ENCODE measurements at places on chromosomes 2 and 18.

GRCh38 chr2:160430001-160430344 lies 63.6 kb downstream of the RBMS1 start:
- no peak for DNase-seq

DNA sequence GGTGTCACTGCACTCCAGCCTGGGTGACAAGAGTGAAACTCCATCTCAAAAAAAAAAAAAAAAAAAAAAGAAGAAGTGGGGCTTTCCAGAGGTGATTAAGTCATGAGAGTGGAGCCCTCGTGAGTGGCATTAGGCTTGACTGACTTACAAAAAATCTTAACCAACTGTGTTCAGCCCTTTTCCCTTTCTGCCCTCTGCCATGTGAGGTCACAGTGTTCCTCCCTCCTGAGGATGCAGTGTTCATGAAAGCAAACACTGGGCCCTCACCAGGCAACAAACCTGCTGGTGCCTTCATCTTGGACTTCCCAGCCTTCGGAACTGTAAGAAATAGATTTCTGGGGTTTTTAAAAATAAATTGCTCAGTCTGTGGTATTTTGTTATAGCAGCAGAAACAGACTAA lies 37.0 kb upstream of the METTL21A start:
- no peak for DNase-seq

DNA sequence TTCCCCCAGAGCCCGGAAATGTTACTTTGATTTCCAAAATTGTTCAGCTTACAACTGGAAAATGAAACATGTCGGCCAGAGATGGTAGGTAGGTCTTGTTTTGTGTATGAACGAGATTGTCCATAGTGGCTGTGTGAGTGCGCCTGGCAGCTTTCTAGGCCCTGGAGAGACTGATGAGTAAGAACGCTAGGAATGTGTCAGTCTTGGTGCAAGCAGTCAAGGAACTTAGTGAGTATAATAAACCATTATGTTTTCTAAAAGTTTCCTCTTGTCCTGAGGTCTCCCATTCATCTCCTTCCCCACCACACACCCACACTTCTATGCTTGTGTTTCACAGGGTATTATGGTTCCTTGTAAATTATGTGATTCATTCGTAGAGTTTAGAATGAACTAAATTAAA lies 234.2 kb downstream of the CDH2 start:
- DNase-seq = no peak

DNA sequence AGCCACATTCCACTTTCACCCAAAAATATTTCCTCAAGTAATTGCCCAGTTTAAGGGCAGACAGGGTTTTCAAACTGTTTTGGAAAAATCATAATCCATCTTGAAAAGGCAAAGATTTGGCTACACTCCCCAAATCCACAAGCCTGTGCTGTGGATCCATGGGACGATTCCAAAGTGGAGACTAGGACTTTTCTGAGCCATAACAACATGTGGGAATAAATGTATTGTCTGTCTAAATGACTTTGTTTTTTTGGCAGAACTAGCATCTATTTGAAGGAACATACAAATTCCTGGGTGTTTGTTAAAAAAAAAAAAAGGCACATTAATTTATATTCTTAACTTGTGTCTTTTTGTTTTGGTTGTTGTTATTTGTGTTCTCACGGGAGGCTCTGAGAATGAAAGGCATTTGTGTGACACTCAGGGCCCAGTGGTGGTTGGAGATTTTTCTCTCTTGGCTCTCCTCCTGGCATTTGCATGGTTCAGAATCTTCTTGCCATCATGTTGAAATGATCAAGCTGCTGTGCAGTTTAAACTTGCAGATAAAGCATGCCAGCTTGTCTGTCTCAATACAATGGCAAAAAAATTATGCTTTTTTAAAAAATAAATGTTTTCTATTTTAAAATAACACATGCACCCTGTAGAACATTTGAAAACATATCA lies 277.4 kb downstream of the EN1 start:
- no peak for DNase-seq

GRCh38 chr2:45892425-45892745 lies 240.9 kb downstream of the PRKCE start:
- DNase-seq = no peak
